ENCODE measurements at places on chromosomes 3 and 15.

- DNase-seq = no peak
These were observed 52.7 kb upstream of the P3H2 start for GRCh38 chr3:190173426-190173825.

DNA sequence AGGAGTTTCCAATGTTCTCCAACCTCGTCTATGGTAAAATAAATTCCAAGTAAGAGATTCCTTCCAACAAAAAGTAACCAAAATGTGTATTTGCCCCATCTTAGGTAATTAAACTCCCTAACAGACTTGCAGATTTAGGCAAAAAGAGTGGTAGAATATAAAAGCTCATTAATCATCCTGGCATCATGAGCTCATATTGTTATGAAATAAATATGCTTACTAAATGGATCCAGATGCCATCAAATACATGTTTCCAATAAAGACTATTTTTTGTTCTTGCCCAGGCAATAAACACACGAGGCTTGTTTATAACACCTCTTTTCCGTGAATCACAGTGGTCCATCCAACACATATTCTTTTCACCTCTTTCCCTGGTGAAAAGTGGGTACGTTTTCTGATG, 189.4 kb downstream of the THSD4 start:
- no peak for DNase-seq

GRCh38 chr15:55514414-55514850, 6.4 kb upstream of the DNAAF4 start:
- no peak for DNase-seq

DNA sequence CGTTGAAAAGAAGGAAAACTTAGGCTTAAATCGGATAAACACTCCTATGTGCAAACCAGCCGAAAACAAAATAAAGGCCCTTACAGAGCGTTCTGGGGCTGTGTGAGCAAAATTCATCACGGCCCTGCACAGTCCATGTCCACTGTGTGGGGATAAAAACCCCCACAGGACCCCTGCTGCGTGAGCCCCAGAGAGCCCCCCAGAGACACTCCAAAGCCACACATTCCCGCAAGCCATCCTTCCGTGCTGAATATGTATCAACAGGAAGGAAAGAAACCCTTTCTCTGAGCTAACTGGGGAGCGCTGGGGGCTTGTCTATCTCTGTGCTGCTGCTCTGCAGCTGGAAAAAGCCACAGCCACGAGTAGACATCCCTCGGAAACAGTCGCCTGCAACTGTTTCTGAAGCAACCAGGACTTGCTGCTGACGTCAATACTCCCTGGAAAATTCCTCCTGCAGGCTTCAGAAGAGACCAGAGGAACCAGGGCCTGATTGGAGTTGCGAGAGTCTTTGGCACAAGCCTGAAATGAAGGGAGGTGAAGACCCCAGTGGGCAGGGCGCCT, 72.7 kb downstream of the NUP210 start:
- DNase-seq = no peak

GRCh38 chr3:169394316-169394715, 269.2 kb downstream of the MECOM start:
- DNase-seq = no peak

- no peak for DNase-seq
These were observed 28.6 kb upstream of the SPATA12 start for GRCh38 chr3:57031631-57032541.

DNA sequence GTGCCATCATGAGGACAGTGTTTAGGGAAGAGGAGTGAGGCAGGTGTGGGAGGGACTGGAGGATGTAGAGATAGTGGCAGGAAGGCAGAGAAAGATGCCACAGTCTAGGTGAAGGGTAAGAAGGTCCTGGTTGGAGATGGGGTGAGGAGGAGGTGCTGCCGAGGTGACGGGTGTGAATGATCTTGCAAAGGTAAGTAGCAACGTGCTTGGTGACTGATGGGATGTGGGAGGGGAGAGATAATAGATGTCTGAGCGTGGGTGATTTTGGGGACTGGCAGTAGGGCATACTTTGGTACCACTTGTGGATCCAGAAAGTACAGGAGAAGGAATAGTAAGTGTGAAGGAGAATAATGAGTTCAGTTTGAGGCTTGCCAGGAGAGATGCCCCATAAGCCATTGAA, 27.2 kb downstream of the EPHB3 start:
- no peak for DNase-seq

DNA sequence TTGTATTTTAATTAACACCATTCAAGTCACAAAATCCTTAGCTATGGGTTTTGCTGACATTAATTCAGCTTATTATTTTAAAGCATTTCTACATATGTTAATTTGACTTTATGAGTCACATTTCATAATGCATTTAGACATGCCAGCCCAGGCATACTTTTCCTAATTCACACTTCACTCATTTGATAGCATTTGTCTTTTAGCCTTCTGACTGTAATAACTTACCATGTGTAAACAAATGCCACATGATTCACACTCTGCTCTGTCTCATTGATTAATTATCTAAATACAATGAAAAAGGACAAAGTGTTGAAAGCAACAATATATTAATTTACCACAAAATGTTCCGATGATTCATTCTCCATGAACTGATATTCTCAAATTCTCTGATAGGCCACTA, 927.8 kb upstream of the EPHA6 start:
- DNase-seq = no peak

- no peak for DNase-seq
These were observed 463 bp downstream of the TERC start for GRCh38 chr3:169764312-169764881.

DNA sequence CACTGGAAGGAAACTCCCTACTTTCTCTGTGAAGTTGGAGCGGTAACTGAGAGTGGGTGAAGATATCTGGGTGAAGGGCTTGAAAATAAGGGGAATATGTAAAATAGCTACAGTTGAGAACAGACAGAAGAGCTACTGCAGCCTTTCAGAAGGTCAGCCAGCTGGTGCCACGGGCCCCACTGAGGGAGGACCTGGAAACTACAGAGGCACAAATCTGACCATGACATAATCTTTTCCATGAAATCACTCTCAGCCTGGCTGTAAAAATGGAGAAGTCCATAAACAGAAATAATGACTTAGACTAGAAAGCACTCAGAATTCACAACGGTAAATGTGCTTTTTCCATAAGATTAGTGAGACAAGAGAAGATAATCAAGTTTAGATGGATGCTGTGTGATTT, 46.4 kb downstream of the ST3GAL6 start:
- no peak for DNase-seq

DNA sequence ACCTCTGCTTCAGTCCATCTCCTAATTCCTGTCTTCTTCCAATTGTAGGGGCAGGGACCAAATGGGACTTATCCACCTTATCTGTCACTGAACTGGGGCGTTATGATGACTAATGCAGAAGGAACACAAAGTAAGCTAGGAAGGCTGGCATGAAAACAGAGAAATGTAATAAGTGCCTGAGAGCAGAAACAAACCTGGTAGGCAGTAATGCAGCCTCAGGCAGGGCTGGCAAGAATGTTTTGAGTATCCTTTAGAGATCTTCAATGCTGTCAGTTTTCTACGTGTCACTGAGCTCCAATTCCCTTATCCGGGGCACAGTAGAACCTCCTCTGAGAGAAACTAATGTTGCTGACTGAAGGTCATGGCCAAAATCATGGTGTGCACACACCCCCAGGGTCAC, 246.2 kb upstream of the TBL1XR1 start:
- no peak for DNase-seq

DNA sequence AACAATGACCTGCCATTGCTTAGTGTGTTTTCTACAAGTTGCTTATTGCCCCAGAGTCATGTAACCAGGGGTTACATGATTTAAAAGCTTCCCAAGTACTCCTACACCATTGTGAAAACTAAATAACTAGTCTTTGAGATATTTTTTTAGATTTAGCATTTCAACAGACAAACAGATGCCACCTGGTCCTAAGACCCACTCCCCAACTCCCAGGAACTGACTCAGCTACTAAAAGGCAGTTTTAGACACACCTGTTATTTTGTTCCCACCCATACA, 28.1 kb upstream of the KBTBD12 start:
- DNase-seq = no peak

GRCh38 chr15:83940136-83940535, 286.2 kb downstream of the ADAMTSL3 start:
- no peak for DNase-seq

DNA sequence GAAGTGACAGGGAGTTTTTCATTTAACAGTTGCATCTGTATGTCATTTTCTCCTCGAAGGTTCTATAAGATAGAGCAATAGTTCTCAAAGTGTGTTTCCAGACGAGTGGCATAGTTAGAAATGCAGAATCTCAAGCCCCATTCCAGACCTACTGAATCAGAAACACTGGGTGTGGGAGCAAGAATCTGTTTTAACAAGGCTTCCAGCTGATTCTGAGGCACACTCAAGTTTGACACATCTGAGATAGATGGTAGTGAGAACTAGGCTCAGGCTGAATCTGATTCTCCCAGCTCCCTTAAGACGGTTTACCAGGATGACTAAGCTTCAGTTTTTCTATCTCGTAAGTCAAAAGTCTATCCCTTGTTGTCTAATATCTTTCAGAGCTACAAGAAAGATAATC, 159.8 kb upstream of the NUDT16 start:
- no peak for DNase-seq

DNA sequence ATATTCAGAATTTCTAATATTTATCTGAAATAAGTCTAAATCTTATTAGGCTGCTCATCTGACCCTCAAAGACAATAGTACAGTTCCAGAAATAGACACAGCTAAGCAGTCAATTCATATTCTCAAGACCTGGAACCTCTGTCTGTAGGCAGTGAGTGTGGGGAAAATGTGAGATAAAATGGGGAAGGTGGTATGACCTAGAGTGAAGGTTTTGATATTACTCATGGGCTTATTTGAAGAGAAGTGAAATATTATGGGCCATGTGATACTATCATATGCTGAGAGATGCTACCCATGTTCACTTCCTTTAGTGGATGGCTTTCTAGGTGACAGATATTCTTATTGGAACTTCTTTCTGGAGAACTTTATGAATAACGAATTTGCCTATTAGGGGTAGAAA, 33.5 kb downstream of the TGFBR2 start:
- DNase-seq = no peak

DNA sequence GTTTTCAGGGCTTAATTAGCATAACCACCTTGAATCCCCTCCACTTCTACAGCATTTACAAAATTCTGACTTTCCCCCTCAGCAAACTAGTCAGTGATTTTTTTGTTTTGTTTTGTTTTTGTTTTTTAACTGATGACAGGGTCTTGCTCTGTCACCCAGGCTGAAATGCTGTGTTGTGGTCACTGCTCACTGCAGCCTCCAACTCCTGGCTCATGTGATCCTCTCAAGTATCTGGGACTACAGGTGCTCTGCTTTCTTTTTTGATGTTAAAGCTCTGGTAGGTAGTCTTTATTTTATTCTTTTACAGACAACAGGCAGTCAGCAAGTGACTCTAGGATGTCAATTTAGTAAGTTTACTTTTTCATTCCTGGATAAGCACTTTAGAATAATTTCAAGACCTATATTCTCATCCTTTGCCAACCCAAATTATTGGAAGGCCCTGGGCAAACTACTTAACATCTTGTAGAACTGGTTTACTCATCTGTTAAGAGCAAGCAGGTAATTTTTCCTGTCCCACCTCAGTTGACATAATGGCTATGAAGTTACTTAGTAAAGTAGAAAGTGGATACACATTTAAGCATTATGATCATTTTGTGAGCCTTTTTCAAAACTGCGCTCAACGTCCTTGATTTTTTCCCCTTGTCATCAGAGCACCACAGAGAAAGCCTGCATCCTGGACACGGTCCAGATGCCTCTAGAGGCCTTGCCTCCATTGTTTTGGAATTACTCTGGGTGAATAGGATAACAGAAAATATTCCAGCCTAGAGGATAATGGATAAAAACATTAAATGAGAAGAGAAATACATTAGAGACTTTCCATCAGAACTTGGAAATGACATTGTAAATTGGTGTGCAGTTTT, 69.9 kb upstream of the NDUFB4 start:
- DNase-seq = no peak

- DNase-seq = no peak
These were observed 17.4 kb upstream of the RTP2 start for GRCh38 chr3:187719628-187720336.

- DNase-seq = no peak
These were observed 116.1 kb downstream of the ULK4 start for GRCh38 chr3:41845826-41846225.

- no peak for DNase-seq
These were observed 108.7 kb downstream of the RARB start for GRCh38 chr3:25536521-25537391.

GRCh38 chr3:32946973-32947788, 4.3 kb upstream of the CCR4 start:
- DNase-seq = no peak

GRCh38 chr15:63191895-63192618, 2.7 kb downstream of the RAB8B start:
- DNase-seq = no peak

DNA sequence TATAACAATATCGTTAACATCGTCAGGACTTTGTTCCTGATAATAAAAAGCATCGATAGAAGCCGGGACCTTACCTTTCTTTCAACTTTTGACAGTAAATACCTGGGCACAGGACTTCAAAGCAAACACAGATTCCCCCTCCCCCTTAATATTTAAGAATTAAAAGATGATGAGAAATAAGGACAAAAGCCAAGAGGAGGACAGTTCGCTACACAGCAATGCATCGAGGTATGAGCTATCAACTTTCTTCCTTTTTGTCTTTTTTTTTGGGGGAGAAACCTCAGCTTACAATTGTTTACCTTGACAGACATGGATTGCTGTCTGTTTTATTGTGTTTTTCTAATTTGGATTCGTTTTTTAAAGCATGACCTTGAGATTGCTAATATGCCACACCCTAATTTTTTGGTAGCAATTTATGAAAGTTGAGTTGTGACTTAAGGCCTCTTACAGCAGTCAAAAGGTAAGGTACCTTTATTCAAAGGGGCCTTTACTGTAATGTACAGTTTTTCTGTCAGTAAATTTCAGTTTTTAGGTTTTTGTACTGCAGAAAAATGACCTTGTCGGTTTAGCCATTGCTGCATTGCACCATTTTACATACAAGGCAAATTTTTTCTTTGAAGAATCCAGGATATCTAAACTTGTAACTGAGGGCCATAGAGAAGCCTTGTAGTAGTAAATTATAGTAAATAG, 1.1 kb downstream of the CHD2 start:
- no peak for DNase-seq

DNA sequence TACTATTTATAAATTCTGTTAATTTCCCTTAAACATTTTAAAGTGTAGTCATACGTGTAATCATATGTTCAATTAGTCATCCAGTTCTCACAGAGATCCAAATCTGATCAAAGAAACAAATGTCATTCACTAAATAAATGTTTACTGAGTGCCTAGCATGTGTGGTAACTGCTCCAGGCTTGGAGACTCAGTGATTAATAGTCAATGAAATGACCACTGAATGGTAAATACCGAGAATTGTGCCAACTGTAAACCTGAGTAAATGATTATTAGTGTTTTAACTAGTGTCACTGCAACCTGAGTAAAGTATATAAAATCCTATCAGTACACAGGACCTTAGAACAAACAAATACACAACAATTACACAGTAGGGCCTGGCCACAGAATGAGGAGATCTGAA, 52.3 kb downstream of the SH3GL3 start:
- DNase-seq = no peak

- no peak for DNase-seq
These were observed 40.1 kb downstream of the REC114 start for GRCh38 chr15:73483053-73483452.
